Fibroblast of mammary gland (primary cell): ENCODE measurements at places on chromosomes 2 and 18.
A peak's percentile ranks its signal among the peaks of the same experiment; 100 is the strongest.

DNA sequence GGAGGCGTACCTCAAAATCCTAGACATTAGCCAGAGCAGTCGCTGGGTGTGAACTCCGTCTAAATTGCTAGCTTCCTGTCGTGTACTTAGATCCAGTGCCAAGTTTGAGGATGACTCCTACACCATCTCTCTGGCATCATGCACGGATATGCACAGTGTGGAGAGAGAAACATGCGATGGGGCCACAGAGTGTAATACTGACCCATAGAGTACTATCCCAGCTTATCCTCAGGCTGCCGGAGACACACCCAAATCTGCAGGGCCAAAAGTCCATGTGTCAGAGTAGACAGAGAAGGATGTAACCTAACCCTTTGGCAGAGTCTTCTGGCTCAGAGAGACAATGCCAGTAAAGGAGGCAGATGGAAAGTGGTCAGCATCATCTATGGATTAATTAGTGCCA, 84.2 kb downstream of the ARL4C start:
- DNase-seq, result peak; percentile 54

- peak; percentile 11 for DNase-seq
These were observed 2.9 kb upstream of the SLC19A3 start for GRCh38 chr2:227720680-227721079.

DNA sequence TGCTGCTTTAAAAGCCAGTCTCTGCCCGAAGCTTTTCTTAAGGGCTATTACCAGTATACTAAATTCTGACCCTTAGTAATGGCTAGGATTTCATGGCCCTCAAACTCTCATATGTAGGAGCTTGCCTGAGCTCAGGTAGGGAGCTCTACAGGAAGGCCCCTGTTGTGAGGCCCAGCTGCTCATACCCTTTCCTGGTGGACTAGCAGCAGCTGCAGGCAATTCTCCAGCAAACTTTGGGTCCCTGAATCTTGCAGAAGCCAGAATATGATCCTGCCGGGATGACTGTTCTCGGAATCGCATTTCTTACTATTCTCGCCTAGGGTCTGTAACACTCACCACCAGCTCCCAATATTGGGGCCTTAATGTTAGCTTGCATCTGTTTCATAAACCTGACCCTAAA, 106.4 kb upstream of the SERTAD2 start:
- no peak for DNase-seq

DNA sequence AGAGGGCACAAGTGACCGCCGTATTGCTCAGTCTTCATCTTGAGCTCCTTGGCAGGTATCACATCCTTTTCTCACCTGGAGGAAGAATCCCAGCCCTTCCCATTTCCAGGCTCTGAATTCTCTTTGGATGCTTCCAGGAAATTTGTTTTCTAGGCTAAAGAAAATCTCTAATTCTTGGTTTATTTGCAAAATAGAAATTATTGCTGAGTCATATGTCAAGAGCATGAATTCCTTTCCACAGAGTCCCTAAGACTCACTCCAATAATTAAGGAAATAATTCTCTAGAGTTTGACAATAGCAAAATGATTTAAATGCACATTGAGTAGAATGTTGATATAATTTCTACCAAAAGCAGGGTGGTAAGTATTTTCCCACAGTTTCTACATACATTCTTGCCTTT, 16.3 kb upstream of the CCDC68 start:
- no peak for DNase-seq

DNA sequence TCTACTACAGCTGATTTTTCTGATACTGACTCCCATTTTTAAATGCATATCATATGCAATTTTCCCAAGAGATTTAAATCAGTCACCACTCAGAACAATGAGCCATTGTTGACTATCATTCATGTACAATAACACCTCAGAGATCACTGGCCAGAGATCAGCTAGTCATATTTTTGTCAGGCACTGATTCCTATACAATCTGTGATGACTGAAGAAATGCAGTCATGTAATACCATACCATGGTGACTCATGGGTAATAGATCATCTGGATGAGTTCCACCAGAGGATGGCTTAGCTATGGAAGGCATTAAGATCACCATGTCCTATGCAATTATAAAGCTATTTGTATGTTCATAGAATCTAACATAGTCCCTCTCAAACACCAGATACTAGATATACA, 285.7 kb upstream of the DCC start:
- DNase-seq, result no peak

- DNase-seq, result no peak
These were observed 443.2 kb downstream of the ARHGAP15 start for GRCh38 chr2:143572421-143572820.

GRCh38 chr2:198144660-198145059, 340.3 kb downstream of the PLCL1 start:
- no peak for DNase-seq

GRCh38 chr18:59546188-59546587, 151.0 kb downstream of the CCBE1 start:
- peak; percentile 84 for DNase-seq

DNA sequence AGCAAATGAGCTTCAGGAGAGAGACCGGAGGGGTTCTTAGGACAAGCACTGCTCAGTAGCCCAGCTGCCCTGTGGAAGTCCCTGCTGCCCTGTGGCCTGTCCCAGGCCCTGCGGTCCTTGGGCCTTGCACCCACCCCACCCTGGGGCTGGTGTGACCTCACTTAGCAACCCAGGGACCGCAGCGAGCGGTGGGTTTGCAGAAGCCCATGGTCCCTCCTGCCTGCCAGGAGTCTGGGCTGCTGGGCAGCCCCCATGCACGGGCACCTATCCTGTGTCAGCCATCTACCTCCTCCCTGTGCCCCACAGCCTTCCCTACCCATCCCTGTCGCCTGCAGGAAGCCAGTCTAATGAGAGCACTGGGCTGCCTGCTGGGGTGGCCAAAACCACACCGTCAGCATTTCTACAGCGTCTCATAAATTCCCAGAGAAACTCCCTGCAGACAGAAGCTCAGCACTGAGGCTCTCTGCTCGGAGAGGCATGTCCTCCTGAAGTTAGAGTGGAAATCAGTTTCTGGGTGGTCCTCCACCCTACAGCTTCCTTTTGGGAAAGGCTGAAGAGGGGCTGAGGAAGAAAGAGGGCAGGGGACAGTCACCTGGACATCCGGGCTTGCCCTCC, 231.1 kb upstream of the HS6ST1 start:
- no peak for DNase-seq

GRCh38 chr2:180523621-180524340, 456.6 kb upstream of the UBE2E3 start:
- peak; percentile 97 for DNase-seq

DNA sequence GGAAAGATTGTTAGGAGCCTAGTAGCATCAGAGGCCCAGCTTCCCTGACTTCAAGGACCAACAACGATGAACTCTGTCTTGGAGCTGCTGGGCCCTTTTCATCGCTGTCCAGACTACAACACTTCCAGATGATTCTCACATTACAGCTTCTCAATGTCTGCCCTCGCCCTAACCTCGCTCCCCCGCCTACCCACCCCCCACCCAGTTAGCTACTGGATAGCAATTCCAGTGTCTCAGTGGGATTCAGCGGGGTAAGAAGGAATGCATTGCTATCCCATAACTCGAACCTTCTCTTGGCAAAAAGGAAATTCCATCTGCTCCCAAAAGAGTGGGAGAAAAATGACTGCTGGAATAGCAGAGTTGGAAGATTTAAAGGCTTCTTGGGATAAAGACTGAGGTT, 65.0 kb downstream of the RPL37A start:
- DNase-seq, result peak; percentile 51

DNA sequence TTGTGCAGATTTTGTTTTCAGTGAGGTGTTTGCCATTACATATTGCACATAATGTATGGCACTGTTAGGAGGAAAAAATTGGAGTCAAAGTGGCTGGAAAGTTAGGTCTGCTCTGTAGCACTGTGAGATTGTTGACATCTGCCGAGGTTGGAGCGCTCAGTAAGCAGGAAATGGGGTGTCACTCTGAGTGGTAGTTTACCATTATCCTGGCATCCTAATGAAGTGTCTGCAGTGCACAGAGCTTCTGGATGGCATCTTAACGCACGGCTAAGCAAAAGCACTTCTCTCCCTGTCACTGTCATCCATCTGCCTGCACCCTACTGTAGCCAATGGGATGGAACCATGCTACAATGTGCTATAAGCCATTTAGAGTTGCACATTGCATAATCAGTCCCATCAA, 561.9 kb downstream of the ARHGAP15 start:
- no peak for DNase-seq

DNA sequence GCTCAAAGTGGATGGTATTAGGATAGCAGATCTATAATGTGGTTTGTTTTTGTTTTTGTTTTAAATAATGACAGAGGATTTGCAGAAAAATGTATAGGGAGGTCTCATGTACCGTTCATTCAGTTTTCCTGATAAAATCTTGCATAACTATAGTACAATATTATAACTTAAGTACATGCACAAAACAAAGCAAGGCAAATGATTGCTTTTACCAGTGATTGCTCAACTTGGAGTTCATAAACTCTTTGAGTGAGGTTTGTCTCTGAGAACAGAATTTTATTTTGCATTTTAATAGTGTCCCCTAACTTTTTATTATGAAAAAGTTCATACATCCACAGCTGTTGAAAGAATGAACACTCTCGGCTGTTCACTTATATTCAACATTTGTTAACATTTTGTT, 96.6 kb downstream of the MAP4K4 start:
- no peak for DNase-seq

- DNase-seq, result no peak
These were observed 98.2 kb downstream of the DYSF start for GRCh38 chr2:71551631-71551915.

DNA sequence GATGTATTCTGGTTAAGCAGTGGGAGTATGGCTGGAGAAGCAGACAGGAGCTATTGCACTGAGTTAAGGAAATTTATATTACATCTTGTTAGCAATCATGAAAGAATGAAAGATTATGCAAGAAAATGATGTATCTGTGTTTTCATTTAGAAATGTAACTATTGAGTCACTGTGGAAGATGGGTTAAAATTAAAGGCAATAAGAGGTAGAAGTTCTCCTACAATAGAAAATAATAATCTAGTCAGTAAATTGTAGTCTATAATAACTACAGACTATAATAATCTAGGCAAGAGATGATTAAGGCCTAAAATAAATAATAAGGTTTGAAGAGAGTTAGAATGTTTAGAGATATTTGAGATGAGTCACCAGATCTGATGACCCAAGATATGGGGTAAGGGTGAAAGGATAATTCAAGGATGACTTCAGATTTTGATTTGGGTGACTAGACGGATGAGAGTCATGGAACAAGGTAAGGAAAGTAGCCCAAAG, 371.9 kb upstream of the KCNH7 start:
- DNase-seq, result peak; percentile 80

GRCh38 chr2:135573620-135574019, 42.3 kb downstream of the R3HDM1 start:
- no peak for DNase-seq

GRCh38 chr2:185643434-185643833, 95.2 kb upstream of the FSIP2 start:
- DNase-seq, result no peak

DNA sequence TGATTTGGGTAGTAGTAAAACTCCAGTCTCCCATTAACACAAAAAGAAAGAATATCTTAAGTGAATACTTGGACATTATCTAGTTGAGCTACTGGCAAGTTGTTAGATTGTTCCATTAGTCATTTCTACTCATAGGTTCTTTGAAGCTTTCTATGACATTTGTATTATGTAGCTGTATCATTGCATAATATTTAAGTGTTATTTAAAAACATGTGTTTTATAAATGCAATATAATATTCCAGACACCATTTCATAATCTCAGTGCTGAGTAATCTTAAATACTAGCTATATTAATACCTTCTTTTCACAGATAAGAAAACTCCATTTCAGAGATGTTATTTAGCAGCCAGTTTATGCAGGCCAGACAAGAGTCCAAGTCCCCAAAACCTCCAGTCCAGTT, 271.9 kb downstream of the NCKAP5 start:
- no peak for DNase-seq

- peak; percentile 87 for DNase-seq
These were observed at the start of gene OLA1 for GRCh38 chr2:174248187-174248997. OLA1 (minus strand) TSS chr2:174248532; CDS start chr2:174246815, 1,717 bp downstream.

- no peak for DNase-seq
These were observed 3.0 kb downstream of the PROC start for GRCh38 chr2:127421116-127421800.

DNA sequence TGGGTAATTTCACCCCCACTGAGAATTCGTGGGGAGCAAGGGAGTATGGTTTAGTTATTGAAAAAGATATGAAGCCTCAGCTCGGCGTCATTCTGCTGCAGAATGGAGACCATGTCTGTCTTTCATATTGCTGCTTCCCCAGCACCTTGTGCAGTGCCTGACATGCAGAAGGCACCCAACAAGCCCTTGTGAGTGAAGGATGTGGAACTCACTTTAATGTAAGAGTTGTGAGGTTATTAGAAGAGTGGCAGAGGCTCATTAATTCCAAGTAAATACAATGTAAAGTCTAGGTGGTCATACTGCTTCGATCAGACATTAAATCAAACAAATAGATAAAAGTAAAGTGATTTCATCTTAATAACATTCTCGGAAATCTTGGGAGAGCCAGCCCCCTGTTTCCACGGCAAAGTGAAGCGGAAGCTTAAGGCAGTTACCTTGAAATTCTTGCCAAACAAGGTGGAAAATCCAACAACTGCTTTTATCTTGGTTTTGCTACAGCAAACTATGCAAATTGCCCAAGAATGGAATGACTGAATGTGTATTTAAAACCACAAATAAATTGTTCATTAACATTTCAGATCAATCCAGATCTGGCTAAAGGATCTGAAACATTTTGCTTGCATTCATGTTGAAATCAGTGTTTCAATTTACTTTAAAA, 9.6 kb downstream of the CFAP221 start:
- no peak for DNase-seq

DNA sequence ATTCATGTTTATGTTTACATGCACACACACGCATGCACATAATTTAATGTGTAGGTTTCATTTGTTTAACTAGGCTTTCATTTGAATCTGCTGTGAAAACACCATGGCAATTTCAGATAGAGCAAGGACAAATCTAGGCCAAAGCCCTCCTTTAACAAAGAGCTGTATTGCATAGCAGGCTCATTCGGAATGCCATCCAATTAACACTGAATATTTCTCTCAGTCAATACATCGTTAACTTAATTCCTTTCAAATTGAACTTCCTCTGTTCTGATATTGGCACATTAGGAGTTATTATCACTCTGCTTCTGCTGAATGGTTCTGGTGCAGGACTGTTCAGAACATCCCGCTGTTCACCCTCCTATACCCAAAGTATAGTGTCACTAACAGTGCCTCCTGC, 435.1 kb upstream of the CDH20 start:
- DNase-seq, result no peak

DNA sequence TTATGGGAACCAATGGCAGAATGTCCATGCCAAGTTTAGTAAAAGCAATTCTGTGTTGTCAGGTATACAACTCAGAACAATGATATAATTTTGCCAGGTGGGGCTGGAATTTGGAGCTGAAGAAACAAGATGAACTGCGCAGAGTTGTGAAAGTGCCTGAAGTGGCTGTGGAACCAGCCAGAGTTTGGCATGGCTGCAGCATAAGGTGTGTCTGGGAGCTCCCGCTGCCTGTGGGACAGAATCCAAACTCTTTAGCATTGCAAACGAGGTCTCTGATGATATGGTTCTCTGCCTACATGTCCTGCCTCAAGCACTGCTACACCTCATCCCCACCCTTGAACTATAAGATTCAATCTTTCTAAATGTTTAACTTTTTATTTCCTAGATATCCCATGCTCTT, 909.7 kb downstream of the EPHA4 start:
- DNase-seq, result no peak
